HepG2 (cell line): ENCODE measurements at places on chromosomes 11 and 22. TPM values are rescaled to one million over a fixed set of nuclear protein-coding genes. Genes with fewer than 3 reads are reported as not detected.
A peak's percentile ranks its signal among the peaks of the same experiment; 100 is the strongest.

- no peak overlapping the region for H3K27ac ChIP-seq
- peaks cover 88% of the 10 kb centered on the region for H3K36me3 ChIP-seq
- no peak overlapping the region for H3K4me3 ChIP-seq
Measured at GRCh38 chr11:61281581-61282250, 13.4 kb downstream of the VWCE start.

GRCh38 chr22:33126881-33127280 is 68.7 kb upstream of the SYN3 start:
- no peaks in the 10 kb centered on the region for H3K36me3 ChIP-seq
- no peak overlapping the region for H3K4me3 ChIP-seq
- peak; percentile 39 for DNase-seq

DNA sequence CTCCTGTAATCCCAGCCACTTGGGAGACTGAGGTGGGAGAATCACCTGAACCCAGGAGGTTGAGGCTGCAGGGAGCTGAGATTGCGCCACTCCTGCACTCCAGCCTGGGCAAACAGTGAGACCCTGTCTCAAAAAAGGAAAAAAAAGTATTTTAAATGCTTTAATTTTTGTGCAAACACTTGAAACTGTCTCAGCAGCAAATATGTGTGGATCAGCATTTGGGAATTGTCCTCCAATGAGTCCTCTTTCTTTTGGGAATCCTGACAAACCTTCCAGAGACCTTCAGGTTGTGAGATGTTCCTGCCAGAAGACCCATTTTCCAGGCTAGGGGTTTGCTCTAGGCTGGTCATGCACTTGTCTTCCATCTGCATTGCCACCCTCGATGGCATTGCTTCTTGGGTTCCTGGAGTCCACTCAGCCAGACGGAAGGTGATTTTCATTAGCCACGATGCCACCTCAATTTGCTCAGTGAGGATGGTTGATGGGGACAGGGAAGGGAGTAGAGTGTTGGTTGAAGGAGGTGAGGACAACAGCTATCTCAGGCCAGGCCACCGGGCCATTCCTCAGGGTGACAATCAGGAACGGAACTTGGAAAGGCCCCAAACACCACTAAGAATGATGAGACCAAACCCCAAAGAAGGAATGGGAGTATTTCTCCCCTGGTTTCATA is 55.4 kb downstream of the ST14 start:
- no peak overlapping the region for H3K4me3 ChIP-seq
- peaks cover 23% of the 10 kb centered on the region for H3K4me1 ChIP-seq
- no peak for DNase-seq
- H3K36me3 ChIP-seq, result no peaks in the 10 kb centered on the region
- no peak overlapping the region for H3K27ac ChIP-seq

DNA sequence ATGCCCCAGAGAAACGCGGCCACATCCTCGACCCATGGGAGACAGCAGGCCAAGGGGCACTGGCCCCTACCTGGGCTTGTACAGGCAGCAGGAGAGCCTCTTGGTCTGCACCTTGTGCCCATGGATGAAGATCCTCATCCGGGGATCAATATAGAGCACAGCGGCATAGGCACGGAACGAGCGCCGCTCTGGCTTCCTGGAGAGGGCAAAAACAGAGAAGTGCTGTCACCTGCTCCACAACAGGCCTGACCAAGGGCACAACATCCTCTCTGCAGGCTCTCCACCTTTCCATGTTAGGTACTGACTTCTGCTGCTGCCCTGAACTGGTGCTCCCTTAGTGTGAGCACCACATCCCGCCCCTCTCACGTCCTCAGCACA is 27.2 kb downstream of the MORC2 start:
- peaks cover 45% of the 10 kb centered on the region for H3K36me3 ChIP-seq
- H3K27ac ChIP-seq, result no peak overlapping the region

GRCh38 chr22:48539261-48539660 is 1288.4 kb downstream of the BRD1 start:
- no peak for DNase-seq
- H3K27me3 ChIP-seq, result peaks cover 11% of the 10 kb centered on the region
- no peaks in the 10 kb centered on the region for H3K4me1 ChIP-seq
- no peaks in the 10 kb centered on the region for H3K36me3 ChIP-seq
- no peak overlapping the region for H3K27ac ChIP-seq
- no peak overlapping the region for H3K4me3 ChIP-seq

MISFA gene
- 4.8 and 5.4 TPM in 2 replicates for total RNA-seq

- peaks cover 27% of the 10 kb centered on the region for H3K4me1 ChIP-seq
- no peaks in the 10 kb centered on the region for H3K27me3 ChIP-seq
- no peak overlapping the region for H3K27ac ChIP-seq
Measured at GRCh38 chr22:20113551-20114310, 2.2 kb upstream of the RANBP1 start.
